ENCODE measurements at places on chromosomes 4 and X. TPM values are rescaled to one million over a fixed set of nuclear protein-coding genes. Genes with fewer than 3 reads are reported as not detected.

The MSL3 gene
- 41.2 TPM for total RNA-seq

The TRMT2B gene
- 17.0 TPM for total RNA-seq

The HTR2C gene
- not detected for total RNA-seq

The HSFX3 gene
- total RNA-seq: not detected

The SRPK3 gene
- not detected for total RNA-seq

The MSANTD1 gene
- total RNA-seq: 0.66 TPM

The LIMCH1 gene
- 0.34 TPM for total RNA-seq

The PRRG1 gene
- total RNA-seq: not detected

The FGFR3 gene
- 0.29 TPM for total RNA-seq

The RUFY3 gene
- total RNA-seq: 6.3 TPM

The QRFPR gene
- not detected for total RNA-seq

The GRIA2 gene
- not detected for total RNA-seq

The RAB33A gene
- 13.6 TPM for total RNA-seq

The ZCCHC18 gene
- total RNA-seq: 0.49 TPM

The VCX3A gene
- total RNA-seq: not detected

The DKK2 gene
- not detected for total RNA-seq

The ELOVL6 gene
- total RNA-seq: 9.3 TPM

The TLL1 gene
- total RNA-seq: not detected

The PLAC8 gene
- 14.3 TPM for total RNA-seq

All from activated T-cell treated with anti-CD3 and anti-CD28 coated beads, Interleukin-2, amount 50 U/mL, for 4 hours (primary cell).